ENCODE measurements at places on chromosomes 2 and 18. TPM values are rescaled to one million over a fixed set of nuclear protein-coding genes. Genes with fewer than 3 reads are reported as not detected.

DNA sequence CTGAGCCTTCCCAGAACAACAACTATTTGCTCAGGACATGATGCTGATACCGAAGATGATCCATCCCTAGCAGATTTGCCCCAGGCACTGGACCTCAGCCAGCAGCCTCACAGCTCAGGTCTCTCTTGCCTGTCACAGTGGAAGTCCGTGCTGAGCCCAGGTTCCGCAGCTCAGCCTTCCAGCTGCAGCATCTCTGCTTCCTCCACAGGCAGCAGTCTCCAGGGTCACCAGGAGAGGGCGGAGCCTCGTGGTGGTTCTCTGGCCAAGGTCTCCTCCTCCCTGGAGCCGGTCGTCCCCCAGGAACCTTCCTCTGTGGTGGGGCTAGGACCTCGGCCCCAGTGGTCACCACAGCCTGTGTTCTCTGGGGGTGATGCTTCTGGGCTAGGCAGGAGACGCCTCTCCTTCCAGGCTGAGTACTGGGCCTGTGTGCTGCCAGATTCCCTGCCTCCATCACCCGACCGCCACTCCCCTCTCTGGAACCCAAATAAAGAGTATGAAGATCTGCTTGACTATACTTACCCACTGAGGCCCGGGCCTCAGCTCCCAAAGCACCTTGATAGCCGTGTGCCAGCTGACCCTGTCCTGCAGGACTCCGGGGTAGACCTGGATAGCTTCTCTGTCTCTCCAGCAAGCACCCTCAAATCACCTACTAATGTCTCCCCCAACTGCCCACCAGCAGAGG is 15.4 kb downstream of the CEP68 start:
- no peak for DNase-seq

- DNase-seq = no peak
These were observed 86.0 kb upstream of the MAPK4 start for GRCh38 chr18:50473881-50474280.

REG3A gene
- total RNA-seq = not detected

DNA sequence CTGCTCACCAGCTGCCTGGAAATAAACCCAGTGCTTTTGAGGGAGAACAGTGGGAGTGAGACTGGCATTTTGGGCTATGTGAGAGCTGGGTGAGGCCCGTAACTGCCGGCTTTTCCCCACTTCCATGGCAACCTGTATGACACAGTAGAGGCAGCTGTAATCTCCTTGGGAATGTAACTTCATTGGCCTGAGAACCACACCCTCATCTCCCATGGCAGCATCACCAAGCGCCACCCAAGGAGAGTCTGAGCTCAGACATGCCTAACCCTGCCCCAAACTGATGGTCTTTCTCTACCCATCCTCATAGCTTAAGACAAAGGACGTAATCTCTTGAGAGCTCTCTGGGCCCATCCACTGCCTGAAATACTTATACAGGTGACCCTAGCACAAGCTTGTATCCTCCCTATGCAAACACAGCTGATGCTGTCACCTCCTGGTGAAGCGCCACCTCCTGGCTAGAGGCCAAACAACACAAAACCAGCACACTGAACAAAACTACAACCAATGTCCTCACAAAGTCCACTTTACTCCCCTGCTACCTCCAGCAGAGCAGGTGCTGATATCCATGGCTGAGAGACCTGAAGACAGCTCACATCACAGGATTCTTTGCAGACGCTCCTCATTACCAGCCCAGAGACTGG is 763.4 kb upstream of the NRXN1 start:
- no peak for DNase-seq
